ENCODE measurements at places on chromosomes 2 and 18.

DNA sequence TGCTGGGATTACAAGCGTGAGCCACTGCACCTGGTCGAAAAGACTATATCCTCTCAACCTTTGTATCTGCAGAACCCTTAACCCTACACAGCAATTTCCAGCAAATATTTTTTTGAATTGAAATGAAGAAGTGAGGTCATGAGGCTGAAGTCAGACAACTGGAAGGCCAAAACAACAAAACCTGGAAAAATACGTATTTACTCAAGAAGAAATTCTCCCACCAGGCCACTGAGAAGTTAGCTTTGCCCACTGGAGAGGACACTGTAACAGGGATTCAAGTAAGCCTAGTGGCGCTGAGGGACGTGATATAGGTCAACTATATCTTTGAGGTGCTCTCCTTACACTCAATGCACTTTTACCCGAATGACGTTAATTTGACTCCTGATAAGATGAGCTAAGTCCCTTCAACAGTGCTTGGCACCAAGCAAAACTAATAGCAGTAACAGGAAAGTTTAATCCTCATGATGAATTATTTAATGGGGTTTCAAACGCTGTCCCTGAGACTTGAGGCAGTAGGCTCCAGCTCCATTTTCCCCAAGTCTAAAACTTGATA, 1.9 kb downstream of the HDLBP start:
- no peak for DNase-seq

- no peak for DNase-seq
Observed at GRCh38 chr2:57549642-57550102, 496.9 kb upstream of the VRK2 start.

DNA sequence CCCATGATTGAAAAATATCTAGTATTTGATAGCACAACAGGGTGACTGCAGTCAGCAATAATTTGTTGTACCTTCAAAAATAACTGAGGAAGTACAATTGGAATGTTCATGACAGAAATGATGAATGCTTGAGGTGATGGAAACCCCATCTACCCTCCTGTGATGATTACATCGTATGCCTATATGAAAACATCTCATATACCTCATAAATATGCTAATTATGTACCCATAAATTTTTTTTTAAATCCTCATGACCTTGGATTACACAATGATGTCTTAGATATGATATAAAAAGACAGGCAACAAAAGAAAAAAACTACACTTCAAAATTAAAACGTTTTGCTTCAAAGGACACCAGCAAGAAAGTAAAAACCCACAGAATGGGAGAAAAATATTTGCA, 1.4 kb upstream of the POLR1B start:
- no peak for DNase-seq

DNA sequence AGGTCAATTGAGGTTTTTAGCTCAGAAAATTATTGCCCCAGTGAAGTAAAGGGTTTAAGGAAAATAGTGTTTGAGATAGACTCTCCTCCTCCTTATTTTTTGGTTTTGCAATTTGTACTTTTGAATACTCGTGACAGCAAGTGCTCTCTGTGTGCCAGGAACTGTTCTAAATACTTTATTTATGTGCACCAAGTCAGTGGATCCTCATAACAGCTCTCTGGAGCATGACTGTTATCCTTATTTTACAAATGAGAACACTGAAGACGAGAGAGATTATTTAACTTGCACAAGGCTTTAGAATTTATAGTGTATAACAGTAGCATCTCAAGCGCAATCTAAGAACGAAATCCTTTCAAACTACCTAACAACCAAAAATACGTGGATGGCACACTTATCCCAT, 24.7 kb downstream of the BABAM2 start:
- no peak for DNase-seq

- DNase-seq: no peak
Observed at GRCh38 chr2:41947701-41948396, 100.0 kb upstream of the PKDCC start.

- DNase-seq: no peak
Observed at GRCh38 chr2:118049816-118050140, 35.9 kb upstream of the CCDC93 start.

Data from CD4-positive, alpha-beta T cell treated with Interferon alpha-2 for 1 hour (primary cell).